ENCODE measurements at places on chromosomes 16 and 17.
A peak's percentile ranks its signal among the peaks of the same experiment; 100 is the strongest.

DNA sequence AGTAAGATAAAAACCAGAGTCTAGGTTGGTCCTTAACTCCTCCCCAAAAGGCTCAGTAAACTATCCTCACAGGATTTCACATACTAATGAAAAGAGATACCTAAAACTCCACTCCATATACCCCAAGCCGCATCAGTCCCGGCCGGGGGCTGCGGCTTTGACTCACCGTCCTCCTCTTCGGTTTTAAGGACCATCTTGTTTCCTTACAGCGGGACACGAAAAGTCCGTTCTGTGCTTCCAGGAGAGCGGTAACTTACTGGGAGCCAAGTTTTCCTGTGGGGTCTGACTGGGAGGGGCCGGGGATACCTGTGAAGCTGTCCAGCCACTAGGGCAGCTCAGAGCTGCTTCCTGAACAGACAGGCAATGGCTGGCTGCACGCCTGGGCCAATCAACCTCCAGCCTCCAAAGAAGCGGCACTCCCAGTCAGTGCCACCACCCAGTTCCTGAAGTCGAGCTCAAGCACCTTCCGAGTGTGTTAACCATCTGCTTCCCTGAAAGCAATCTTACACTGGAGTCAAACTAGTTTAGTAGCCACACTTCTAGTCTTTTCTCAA, 45.5 kb downstream of the CYTH1 start:
- peak; percentile 48 for DNase-seq

DNA sequence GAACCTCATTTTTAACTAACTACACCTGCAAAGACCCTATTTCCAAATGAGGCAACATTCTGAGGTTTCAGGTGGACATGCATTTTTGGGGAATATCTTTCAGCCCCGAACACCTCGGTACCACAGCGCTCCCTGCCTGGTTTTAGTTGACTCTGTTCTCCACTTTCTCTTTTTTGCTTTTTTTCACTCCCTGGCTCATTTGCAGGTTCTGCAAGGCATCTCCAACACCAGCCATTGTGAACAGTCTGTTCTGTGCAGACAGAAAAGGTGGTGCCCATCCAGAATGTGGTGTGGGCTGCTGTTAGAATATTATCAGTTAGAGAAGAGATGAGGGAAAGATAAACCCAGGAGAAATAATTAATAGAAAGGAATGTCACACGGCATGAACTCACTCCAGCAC, 32.5 kb upstream of the ZCCHC14 start:
- DNase-seq = no peak

GRCh38 chr17:34670618-34671017, 91.2 kb downstream of the TMEM132E start:
- no peak for DNase-seq

- no peak for DNase-seq
Measured at GRCh38 chr16:154217-155030, 2.0 kb downstream of the HBZ start.

DNA sequence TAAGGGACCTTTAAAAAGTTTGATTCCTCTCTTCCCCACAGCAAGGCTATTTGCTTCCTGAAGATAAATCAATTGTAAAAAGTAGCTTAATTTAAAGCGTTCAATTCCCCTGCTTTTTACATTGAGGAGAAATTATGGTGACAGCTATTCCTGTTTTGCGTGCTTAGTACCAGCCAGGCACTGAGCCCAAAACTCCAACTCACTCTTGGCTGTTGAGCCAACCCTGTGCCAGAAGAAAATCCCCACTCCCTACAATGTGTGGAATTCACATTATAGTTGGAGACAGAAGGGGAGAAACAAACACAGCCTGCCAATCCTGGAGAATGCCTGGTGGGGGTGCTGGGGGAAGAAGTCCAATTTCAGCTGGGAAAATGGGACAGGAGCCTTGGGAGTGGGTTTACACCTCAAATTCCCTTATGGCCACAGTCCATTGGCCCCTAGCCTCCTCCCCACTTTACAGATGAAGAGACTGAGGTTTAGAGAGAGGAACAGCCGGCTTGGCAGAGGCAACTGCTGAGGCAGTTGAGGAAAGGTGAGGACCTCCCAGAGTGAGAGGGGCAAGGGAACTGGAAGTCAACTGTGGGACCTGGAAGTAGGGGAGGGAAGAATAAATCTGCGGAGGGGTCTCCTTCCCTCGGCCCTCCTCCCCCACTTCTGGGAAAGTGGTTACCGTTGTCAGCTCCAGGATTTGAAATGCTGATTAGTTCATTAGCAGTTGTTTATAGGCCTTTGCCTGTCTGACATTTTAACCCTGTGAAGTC, 26.1 kb downstream of the CDH1 start:
- DNase-seq = no peak

DNA sequence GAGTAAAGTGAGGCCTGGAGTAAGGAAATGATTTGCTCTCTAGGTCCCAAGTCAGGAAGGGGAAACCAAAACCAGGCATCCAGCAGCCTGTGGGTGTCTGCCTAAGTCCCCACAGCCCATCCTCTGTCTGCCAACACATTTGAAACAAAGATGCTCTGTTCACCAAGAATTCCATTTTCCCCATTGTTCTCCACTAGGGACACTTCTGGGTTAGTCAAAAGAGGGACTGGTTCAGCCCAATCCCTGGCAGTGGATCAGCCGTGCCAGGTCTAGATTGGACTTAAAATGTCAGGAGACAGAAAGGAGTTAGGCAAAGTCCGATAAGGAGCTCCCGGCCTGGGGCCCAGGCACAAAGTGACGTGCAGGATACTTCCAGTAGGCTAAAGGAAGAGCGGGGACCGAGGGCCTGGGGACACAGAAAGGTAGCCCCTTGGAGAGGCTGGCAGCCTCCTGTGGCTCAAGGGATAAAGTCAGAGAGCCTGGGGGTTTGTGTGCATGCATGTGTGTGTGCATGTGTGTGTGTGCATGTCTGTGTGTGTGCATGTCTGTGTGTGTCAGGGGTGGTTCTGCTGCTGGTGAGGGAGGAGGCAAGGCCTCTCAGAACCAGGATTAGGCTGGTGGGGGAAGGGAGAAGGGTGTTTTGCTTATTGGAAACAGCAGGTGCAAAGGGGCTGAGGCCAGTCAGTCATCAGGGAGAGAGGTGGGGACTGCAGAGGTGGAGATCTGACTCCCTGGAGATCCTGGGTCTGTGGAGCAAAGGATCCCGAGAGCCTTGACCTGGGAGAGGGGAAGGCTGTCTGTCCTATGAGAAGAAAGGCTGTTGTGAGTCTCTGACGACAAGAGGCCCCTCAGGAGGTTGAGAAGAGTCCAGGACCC, 41.7 kb upstream of the IL34 start:
- no peak for DNase-seq

DNA sequence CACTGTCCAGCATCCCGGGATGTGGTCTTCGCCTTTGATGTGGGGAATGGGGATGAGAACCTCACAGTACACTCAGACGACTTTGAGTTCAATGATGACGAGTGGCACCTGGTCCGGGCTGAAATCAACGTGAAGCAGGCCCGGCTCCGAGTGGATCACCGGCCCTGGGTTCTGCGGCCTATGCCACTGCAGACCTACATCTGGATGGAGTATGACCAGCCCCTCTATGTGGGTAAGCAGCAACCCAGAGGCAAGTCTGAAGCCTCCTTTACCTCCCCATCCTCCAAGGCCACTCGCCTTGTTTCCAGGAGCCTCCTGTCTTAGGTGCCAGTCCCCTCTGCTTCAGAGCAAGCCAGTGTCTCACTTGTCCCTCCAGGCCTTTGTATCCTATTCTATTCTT, 10.2 kb downstream of the CNTNAP1 start:
- no peak for DNase-seq

DNA sequence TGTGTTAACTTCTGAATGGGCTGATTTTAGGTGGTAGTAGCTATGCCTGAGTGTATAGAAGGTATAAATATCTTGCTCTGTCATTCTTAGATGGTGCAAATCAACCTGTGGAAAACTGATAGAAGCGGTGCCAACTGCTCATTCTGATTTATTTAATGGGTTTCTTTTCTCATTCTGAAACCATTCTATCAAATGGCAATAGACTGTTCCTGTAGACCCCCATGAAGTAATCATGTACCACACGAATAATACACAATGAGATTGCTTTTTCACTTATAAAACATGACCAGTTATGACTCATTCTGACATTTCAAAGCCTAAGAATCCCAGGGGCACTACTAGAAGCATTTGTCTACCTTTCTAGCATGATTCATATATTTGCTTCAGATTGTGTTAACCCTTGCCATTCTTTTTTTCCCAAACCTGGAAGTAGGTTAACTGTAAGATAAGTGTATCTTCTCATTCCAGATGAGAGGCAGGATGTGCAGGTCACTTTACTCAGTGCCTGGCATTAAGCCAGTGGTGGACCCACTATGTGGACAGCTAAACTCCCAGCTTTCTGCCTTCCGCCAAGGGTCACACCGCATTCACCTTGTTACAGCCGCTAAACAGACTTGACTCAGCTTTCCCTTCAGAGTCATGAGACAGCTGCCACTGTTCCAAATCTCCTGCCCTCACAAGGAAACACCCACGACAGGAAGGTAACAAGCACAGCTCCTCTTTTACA, 16.4 kb upstream of the SLC16A11 start:
- peak; percentile 33 for DNase-seq

DNA sequence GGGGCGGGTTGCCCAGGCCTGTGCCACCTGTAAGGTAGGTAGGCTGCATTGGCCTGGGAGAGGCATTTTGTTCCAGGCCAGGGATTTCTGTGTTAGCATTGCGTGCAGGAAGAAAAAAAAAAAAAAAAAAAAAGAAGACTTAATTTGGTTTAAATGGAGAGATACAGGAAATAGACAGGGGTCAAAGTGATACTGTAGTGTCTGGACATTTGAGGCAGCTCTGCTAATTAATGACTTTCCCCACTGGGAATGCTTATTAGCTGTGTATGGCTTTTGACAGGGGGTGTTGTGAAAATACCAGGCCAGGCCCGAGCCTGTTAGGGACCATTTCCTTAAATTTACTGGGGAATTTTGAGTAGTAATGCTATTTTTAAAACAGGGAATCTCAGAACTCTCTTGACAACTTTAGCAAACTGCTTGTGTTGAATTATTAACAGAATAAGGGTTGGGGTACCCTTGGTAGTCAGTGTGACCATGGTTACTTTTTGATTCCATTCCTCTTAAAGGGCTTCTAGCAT, 1.0 kb downstream of the MAP2K4 start:
- DNase-seq = no peak

- DNase-seq = peak; percentile 78
Measured at GRCh38 chr17:44218344-44219107, 949 bp downstream of the UBTF start.

DNA sequence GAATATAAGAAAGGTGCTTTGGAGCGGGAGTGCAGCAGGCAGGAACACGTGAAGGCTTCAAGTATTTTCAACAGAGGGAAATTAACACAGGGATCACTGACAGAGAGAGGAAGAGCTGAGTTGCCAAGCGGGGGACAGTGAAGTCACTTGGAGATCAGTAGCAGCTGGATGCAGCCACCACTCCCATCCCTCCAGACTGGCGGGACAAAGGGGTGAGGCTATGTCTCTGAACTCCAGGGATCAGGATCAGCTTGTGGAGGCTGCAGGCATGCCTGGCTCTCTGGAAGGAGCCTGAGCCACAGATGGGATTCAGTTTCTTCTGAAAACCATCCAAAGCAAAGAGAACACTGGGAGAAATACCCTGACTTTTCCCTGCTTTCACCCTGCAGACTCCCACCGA, 113.7 kb upstream of the IRX3 start:
- DNase-seq = no peak

GRCh38 chr16:79986352-79986751, 385.8 kb upstream of the MAF start:
- no peak for DNase-seq

- no peak for DNase-seq
Measured at GRCh38 chr17:15967706-15968399, 22.9 kb downstream of the ADORA2B start.

DNA sequence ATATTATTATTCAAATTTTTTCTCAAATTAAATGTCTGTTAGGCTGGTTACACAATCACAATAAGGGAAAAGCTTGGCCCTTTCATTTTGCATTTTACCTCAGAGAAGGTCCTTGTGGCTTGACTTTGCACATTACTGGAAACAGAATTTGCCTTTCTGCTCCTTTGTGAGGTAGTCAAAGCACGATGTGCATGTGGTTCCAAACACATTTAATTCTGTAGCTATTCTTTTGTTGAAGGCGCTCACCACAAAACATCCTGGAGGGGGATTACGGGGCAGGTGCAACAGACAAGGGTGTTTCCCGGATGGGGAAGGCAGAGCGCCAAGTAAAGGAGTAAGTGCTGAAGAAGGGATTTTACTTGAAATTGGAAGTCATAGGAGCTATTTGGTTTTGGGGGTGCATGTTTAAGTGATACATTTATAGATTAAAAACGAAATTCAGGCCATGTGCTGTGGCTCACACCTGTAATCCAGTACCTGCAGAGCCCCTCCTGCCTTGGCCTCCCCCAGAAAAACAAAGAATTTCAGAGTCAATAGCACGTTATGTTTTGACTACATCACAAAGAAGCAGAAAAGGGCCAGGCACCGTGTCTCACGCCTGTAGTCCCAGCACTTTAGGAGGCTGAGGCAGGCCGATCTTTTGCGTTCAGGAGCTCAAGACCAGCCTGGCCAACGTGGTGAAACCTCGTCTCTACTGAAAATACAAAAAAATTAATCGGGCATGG, 31.2 kb upstream of the TENT4B start:
- no peak for DNase-seq

GRCh38 chr16:89261691-89262563, 44.4 kb downstream of the ZNF778 start:
- DNase-seq = no peak

DNA sequence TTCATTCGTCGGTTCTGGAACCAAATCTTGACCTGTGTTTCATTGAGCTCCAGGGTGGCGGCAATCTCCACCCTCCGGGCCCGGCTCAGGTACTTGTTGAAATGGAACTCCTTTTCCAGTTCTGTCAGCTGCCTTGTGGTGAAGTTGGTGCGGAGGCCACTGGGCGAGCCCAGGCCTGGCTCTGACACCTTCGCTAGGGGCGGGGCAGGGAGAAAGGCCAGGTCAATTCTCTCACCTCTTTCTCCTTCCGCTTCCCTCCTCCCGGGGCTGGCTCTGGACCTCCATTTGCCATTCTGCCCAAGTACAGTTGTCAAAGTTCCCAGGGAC, 1.2 kb downstream of the HOXB1 start:
- DNase-seq = no peak

DNA sequence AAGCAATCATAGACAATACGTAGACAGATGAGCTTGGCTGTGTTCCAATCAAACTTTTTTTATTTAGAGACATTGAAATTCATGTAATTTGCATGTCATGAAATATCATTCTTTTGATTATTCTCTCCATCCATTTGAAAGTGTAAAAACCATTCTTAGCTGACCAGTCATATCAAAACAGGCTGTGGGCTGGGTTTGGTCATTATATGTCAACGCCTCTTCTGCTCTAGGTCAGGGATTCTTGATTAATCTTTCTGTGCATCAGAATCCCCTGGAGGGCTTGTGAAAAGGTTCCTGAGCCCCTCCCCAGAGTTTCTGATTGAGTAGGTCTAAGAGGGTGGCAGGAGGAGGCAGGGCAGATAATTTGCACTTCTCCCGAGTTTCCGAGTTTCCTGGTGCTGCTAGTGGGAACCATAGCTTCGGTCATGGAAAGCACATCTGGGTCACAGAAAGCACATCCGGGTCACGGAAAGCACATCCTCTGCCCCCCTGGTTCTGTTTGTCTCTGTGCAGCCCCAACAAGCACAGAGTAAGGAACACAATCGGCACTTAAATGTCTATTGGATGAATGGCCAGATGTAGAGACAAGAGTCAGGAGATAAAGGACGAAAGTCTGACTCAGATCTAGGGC, 16.4 kb downstream of the PIMREG start:
- no peak for DNase-seq

Data from stimulated activated naive CD4-positive, alpha-beta T cell treated with Interleukin-2 at 50 U/mL for 16 hours (primary cell).